ENCODE measurements at places on chromosomes 5 and 9.

DNA sequence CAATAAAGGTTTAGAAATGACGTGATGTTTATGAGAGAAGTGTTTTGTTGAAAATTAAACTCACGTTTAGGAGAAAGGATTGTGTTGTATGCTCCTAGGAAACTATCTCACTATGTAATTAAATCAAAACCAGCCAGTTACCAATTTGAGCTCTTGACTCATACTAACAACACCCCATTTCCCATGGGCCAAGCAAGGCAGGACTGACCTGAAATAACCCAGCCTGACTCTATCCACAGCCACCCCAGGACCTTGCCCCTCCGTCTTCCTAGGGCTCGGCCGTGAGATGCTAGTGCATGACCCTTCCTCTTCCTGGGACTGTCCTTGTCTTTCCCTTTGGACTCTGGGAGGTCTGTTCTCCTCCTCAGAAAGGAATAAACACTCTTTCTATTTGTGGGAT is 16.4 kb downstream of the TLR4 start:
- no peak for DNase-seq

- DNase-seq = no peak
Measured at GRCh38 chr9:134712926-134713325, 71.3 kb downstream of the COL5A1 start.

GRCh38 chr9:32703635-32704034 is 68.2 kb upstream of the TAF1L start:
- DNase-seq = no peak

DNA sequence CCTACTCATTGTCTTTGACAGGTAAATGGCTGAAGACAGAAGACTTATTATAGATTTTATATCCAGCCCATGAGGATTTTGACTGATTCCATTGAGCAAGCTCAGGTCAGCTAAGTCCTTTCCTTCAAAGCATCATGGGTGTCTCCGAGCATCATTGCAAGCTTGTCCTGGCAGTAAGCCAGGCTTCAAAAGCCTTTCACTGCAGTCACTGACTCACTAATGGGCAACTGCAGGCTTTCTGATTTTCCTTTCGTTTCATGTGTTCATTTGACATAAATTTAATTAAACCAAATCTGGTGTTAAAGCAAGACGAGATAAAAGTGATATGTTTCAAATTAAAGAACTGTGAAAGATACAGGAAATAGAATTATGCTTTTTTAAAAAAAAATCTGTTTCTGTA is 426.2 kb downstream of the ANXA1 start:
- peak; percentile 15 for DNase-seq

- DNase-seq = no peak
Measured at GRCh38 chr5:149251546-149251945, 20.1 kb upstream of the AFAP1L1 start.

DNA sequence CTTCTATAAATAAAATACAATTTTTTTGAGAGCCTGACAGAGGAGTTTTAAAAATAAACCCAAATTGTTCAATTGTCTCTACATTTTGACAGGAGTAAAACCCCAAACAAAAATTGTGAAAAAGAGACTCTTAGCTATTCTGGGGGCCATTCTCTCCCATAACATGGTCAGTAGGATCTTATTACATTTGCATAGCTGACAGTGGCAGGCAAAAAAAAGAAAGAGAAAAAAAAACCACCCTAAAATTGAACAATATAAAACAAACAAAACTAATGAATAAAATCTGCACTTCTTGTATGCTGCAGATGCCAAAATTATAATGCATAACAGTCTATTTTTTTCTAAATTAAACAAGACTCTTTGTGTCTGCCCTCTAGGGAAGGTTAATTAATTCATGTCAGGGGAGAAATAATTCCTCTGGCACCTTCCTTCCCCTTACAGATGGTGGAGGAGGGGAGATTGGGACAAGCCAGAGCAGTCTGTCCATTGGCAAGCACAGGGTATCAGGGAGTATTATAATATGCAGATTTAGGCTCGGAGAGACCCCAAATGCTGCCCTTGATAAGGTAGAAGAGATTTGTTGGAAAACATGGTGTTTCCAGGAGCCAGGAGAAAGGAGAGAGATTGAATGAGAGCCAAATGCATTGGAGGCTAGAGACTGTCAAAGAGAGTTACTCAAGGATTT is 79.7 kb upstream of the CDH6 start:
- DNase-seq = no peak

GRCh38 chr9:18824095-18824666 is 208.8 kb downstream of the SAXO1 start:
- no peak for DNase-seq

DNA sequence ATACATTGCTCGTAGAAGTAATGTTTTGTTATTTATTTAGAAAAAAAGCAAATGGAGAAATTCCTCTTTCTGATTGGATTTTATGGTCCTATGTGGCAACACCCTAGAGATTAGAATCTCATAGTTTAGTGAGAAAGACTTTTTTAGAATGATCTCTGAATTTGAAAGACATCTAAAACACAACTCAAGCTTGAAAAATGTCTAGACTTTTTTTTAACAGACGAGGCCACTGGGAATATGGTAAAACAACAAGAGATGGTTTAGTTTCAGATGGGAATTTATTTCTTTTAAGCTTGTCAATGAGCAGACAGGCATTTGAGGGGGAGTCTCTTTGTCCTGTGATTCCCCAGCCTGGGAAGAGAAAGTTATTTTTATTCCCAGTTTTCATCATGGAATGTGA is 122.1 kb downstream of the NTRK2 start:
- no peak for DNase-seq

DNA sequence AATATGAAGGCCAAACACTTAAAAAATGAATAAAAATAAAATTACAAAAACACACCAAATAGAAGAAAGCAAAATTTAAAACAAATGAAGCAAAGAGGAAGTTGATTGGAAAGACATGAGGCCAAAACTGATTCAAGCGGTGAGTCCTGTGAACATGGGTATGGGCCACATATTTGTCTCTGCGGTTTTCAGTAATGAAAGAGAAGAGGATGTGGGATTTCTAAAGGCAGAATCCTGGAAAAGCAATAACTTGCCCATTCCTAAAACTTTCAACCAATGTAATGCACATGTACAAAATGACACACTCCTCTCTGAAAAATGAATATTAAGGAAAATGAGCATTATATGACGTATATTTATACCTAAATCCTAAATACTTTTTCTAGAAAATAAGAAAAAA is 263.7 kb downstream of the SEMA5A start:
- DNase-seq = no peak

GRCh38 chr5:138574744-138575193 is 432 bp downstream of the HSPA9 start:
- no peak for DNase-seq

GRCh38 chr9:129822898-129823541 is 916 bp downstream of the TOR1A start:
- DNase-seq = no peak

- no peak for DNase-seq
Measured at GRCh38 chr5:171660434-171660833, 125.2 kb upstream of the SMIM23 start.

- no peak for DNase-seq
Measured at GRCh38 chr5:164139423-164139822, 634.0 kb downstream of the MAT2B start.

DNA sequence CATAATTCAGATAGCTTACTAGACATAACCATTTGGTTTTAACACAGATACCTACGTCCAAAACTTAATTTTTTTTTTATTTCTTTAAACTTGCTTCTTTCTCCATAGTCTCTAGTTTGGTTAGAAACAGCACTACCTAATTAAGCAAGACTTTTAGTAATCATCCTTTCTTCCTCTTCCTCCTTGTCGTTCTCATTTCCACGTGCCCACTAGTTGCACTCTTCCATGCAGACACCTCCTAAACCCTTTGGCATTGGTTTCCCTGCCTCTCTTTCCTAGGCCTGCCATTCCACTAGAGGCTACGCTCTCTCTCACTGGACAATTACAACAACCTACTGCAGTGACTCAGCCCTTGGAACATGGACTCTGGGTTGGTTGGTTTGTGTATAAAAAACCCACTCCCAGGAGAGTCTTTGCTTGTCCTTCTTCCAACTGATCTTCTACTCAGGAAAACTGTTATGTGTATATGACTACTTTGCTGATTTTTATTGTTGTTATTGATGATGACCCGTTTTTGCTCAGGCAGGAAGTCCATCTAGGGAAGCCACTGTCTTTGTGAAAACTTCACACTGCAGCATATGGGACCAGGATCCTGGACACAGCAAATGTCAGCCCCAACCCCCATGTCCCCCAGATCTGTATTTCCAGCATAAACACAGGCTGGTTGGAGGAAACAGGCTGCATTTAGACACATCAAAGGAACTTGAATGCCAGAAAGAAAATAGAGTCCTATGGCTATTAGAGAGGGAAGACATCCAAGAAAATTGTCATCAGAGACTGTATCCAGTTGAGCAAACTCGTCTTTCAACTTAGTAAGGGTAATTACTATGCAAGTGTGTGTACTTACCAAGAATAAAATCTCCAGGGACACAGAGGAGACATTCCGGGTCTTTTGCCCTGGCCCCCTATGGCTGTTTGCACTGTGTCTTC is 503.2 kb downstream of the GADD45G start:
- no peak for DNase-seq

DNA sequence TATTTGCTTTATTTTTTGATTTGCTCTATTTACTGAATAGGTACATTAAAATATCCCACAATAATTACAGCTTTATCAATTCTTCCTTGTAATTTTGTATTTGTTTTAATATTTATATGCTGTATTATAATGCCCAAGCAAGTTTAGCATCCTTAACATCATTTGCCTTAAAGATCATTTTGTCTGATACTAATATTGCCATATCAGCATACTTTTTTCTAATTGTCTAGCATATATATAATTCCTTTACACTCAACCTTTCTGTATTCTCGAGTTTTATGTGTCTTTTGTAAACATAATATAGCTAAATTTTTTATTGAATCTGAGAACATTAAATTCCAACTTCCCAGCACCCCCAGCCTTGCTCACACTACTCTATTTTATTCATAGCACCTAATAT is 64.7 kb downstream of the P4HA2 start:
- no peak for DNase-seq

DNA sequence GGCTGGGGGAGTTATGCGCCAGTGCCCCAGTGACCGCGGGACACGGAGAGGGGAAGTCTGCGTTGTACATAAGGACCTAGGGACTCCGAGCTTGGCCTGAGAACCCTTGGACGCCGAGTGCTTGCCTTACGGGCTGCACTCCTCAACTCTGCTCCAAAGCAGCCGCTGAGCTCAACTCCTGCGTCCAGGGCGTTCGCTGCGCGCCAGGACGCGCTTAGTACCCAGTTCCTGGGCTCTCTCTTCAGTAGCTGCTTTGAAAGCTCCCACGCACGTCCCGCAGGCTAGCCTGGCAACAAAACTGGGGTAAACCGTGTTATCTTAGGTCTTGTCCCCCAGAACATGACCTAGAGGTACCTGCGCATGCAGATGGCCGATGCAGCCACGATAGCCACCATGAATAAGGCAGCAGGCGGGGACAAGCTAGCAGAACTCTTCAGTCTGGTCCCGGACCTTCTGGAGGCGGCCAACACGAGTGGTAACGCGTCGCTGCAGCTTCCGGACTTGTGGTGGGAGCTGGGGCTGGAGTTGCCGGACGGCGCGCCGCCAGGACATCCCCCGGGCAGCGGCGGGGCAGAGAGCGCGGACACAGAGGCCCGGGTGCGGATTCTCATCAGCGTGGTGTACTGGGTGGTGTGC is at the start of gene RXFP3:
Gene RXFP3, plus strand, starts transcription at position 6 of the 636 bp plus-strand sequence. Its CDS starts 355 bp downstream, at position 361.
- no peak for DNase-seq

DNA sequence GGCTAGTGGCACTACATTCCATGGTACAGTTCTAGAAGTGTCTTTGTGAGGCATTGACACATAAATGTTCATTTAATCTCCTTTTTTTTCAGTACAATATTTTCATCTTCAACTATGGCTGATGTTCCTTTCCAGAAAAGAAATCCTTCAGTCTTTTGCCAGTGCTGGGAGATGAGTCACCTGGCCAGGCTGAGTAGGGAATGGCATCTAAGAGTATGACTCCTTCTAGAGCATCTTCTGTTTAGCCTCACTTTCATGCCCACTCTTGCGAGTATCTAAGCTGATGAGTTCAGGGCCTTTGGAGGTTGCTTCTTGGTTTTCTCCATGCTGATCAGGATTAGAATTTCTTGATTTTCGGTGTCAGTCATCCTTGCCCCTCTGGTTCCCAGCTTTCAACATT is 124.4 kb downstream of the SLC28A3 start:
- DNase-seq = no peak

DNA sequence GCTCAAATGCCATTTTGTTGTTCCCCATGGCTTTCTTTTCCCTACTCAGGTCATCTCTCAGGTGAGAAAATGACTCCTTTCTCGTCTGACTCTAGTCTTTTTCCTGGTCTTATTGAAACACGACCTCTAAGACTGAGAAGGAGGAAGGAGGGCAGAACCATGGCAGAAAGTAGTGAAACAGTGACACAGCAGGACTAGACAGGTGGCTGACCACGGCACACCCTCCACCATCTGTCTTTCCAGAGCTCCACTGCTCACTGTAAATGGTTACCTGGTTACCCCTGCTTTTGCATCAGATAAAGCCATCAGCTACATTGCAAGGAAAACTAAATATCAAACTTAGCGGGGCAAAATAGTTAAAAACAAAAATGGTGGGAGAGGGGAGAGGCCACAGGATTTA is 30.9 kb downstream of the NR4A3 start:
- no peak for DNase-seq

DNA sequence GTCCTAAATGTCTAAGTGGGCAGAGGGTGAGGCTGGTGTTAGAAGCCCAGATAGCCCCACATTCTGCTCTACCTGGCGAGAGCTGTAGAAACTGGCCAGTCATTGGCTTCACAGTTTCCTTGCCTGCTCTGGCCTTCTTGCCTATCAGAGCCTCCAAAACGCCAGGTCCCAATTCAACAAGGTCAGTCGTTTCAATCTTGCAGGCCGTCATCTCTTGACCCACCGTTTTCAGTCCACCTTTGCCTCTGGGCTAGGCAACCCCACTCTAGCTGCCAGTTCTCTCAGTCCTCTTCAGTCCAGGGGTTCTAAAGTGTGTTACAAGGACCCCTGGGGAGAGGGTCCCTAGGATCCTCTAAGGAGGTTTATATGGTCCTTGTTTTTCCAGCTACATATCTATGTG is 20.0 kb upstream of the TIFAB start:
- no peak for DNase-seq

DNA sequence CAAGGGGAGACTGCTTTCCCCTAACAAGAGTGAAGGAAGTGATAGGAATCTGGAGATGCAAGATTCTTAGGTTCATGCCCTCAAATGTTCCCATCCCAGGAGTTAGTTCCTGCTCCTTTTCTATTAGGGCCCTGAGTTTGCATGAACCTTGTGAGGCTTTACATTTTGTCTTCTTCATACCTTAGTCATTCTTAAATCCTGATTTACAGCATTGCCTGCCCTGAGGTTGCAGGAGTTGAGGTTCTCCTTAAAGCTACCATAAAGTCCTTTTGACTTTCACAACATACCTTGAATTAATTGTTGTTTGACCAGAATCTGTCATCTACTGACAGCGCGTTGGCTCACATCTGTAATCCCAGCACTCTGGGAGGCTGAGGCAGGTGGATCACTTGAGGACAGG is 151.5 kb upstream of the ABCA1 start:
- no peak for DNase-seq

DNA sequence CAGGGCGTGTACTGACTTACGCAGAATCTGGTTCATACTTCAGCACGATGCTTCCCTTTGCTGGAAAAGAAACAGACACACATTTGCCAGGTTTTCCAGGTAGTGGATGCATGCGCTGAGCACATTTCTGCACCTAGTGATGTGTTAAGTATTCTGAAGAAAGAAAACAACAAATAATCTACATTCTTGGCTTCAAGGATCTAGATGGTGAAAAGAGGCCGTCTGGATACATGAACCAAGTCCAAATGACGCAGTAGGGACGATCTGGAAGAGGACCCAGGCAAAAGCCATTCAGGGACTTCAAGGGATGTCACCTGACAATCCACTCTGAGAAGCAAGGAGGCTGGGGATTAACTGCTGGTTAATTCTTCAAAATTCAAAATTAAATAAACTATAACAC is 30.4 kb downstream of the NSUN2 start:
- DNase-seq = no peak

All from posterior cingulate gyrus (tissue), 11 donors.